Hindlimb muscle (tissue), 1 donor: ENCODE measurements at places on chromosomes 6 and 20. TPM values are rescaled to one million over a fixed set of nuclear protein-coding genes. Genes with fewer than 3 reads are reported as not detected.

Gene UBR2
- polyA plus RNA-seq: 17.2 TPM

Gene TNXB
- 125 TPM for polyA plus RNA-seq

Gene COL19A1
- polyA plus RNA-seq: 9.5 TPM

Gene SIRPB1
- polyA plus RNA-seq: 0.71 TPM

Gene RRP36
- polyA plus RNA-seq: 43.6 TPM

Gene ADGB
- polyA plus RNA-seq: not detected

- no peak for DNase-seq
Measured at GRCh38 chr6:83615025-83615999, 93.6 kb downstream of the SNAP91 start.

GRCh38 chr6:10323018-10323417, 91.9 kb downstream of the TFAP2A start:
- no peak for DNase-seq

GRCh38 chr6:125923366-125923877, 33.1 kb upstream of the HINT3 start:
- no peak for DNase-seq

DNA sequence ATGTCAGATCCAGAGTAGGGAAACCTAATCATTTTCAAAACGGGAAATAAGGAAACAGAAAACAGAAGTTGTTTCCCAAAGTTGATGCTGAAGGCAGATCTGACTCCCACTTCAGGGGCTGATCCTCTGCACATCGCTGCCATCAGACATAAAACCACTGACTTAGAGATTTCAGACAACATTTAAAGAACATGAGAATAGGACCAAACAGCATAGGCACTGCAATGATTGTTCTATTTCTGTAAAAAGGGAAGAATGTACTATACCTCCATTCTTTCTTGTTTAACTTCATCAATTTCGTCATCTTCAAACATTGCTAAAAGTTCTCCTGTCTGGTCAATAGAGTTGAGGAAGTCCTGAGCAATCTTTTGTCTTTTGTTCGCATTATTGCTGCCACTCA, 324.7 kb upstream of the RUNX2 start:
- DNase-seq: no peak
